ENCODE measurements at places on chromosomes 2 and 18. TPM values are rescaled to one million over a fixed set of nuclear protein-coding genes. Genes with fewer than 3 reads are reported as not detected.

DNA sequence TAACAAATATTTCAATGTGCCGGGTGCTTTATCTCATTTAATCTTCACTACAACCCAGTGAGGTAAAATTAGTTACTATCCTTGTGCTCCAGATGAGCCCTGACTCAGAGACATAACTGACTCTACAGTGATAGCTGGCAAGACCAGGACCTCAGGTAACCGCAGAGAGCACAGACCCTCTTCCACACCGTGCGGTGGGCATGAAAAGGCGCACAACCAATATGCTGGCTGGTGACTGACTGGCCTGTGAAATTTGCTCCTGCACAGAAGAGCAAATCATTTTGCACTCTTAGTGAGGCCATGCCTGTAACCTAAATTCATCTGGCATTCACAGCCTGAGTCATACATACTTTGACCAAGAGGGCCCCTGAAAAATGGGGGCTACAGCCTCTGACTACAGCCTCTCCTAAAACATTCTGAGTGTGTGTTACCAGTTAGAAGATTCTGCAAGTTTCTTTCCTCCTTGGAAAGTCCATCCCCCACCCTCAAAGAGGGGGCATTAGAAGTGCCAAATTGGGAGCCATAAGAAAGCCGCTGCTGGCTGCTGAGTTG, 22.4 kb upstream of the MSGN1 start:
- DNase-seq = no peak

DNA sequence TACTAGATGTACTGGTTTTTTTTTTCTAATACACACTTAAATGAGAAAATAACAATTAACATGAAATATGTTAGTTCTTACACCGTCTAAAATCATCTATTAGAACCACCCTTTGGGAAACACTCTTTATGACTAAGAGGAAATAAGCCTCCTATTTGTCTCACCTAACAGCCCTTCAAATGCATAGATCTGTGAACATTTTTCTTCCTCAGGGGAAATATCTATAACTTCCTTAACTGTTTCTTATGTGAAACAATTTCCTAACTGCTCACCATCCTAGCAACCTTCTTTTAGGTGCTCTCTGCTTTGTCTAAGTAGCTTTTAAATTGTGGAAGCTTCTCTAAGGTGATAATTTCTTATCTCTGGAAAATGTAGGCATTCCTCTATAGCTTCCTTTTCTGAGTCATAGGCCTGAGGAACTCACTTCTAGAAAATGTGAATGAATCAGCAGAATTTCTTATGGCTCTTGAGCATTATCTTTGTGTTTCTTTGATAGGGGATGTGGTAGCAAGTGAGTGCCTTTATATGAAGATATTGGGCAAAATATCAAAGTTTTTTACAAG, 56.1 kb downstream of the CNTNAP5 start:
- no peak for DNase-seq

DNA sequence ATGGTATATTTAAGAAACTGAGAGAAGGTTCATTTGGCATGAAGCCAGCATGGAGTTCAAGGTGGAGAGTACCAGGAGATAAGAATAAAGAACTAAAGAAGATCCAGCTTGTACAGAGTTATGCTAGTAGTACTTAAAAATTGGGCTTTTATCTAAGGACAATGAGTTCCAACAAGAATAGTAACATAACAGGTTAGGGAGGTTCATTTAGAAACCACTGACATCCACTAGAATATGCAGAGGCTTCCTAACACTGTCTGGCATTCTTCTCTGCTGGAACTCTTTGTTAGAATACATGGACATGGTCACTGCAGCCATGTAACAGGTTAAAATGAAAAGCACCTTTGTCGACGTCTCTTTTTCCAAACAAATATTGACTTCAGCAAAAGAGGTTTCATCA, 42.6 kb upstream of the DSC1 start:
- no peak for DNase-seq

DNA sequence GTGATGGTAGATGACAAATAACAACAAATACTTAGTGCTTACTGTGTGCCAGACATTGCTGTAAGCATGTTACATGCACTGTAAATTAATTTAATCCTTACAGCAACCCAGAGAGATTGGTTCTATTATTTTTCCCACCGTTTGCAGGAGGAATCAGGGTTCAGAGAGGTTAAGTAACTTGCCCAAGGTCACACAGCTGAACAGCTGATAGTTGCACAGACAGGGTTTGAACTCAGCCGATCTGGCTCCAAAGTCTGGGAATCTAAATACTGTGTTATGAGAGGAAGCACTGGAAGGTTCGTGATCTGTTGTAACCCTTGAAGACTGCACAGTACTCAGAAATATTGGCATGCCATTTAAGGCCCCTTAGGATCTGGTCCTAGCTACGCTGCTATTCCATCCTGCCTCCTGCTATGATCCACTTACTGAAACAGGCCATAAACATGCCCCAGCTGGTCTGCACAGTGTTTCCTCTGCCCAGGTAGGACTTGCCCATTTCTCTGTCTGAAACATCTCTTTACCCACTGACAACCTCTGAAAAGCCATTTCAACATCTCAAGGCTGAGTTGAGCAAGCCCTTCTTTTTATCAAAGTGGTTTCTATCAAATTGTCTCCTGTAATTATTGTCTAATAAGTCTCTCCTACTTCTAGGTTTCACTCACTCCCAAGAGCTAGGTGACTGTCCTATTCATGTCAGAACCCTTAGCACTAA, 40.4 kb upstream of the MRPL33 start:
- DNase-seq = no peak

DNA sequence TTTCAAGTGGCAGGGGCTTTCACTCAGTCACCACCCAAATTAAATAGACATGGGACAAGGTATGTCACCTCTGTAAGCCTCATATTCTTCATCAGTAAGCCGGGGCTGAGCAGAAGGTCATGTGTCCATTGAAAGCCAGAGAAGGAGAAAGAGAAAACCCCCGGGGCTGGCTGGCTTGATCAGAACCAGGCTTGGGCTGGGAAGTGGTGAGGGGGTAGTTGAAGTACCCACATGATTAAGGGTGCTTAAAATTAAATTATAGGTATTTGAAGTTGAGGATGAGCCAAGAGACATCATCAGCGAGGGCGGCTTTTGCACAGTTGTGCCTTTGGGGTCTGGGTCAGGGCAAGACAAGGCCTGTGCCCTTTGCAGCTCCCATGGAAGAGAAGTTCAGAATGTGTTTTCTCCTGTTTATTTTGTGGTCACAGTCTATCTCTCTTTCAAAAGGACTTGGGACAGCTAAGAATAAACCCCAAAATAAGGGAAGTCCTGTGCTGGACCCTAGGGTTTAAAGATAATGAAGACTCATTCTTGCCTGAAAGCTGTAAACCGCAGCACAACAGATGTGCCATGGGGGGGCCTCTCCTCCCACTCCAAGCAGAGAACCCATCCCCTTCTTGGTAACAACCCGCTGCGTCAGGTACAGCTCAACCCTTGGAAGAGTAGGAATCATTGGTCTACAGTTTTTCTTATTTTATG, 10.7 kb downstream of the DBI start:
- no peak for DNase-seq

- DNase-seq = no peak
Observed at GRCh38 chr18:11760498-11761167, 71.6 kb downstream of the GNAL start.

DNA sequence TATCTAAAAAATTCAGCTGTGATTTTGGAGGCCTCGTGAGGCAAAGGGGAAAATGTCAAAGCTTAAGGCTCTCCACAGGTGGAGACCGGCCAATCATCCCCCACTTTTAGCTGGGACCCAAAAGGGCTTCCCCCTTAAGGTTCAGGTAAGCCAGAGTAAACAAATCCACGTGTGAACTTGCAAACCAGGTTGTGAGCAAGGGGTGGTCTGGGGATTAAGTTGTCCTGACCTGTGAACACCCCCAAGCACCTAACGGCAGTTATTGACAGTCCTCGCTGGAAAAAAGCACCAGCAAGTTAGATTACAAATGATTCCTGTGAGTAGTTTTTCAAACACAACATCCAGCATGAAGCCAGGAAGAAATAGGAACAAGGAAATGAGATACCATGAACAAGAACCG, 42.9 kb downstream of the MYO7B start:
- no peak for DNase-seq

DNA sequence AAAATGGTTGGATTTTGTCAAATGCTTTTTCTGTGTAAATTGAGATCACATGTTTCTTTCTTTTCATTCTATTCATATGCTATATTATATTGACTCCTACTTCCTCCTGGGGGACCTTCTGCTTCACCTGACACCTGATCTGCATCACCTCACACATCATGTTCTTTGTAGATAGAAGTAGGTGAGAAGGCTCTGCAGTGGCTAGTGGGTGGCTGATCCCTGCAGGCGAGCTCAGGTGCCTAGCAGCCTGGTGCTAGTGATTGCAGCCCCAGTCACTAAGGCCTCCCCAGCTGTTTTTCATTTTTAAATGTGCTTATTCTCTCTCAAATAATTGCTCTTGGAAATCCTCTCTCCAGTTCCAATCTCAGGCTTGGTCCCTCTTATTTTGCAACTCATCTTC, 33.6 kb downstream of the MC4R start:
- no peak for DNase-seq

GRCh38 chr2:223365158-223365679, 236.9 kb downstream of the SCG2 start:
- no peak for DNase-seq

DNA sequence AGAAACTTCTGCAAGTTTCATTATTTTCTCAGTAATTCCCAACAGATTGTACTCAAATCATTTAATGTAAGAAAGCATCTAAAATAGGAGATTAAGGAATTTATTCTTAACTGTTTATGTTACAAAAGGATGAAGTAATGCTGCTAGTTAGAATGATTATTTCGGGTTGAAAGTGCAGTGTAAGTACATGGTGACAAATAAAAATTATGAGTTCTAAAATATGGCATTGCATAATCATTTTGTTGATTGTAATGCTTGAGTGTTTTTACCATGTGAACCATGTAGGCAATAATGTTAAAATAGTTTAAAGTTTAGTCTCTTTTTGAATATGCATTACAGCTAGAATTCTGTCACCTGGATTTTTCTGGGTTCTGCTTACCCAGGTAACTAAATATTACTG, 149.0 kb upstream of the SP5 start:
- no peak for DNase-seq

Gene ACADL
- polyA plus RNA-seq = 0.21 TPM

Gene AQP12B
- polyA plus RNA-seq = not detected

Gene RBBP8
- polyA plus RNA-seq = 9.5 TPM

Gene UGT1A1
- polyA plus RNA-seq = 0.03 TPM

Gene HOXD4
- 0.19 TPM for polyA plus RNA-seq

Data from heart left ventricle (tissue), 16 donors.